ENCODE measurements at places on chromosomes 3 and 15. TPM values are rescaled to one million over a fixed set of nuclear protein-coding genes. Genes with fewer than 3 reads are reported as not detected.

GRCh38 chr3:168517249-168518071 is 421.7 kb upstream of the GOLIM4 start:
- DNase-seq = no peak

DNA sequence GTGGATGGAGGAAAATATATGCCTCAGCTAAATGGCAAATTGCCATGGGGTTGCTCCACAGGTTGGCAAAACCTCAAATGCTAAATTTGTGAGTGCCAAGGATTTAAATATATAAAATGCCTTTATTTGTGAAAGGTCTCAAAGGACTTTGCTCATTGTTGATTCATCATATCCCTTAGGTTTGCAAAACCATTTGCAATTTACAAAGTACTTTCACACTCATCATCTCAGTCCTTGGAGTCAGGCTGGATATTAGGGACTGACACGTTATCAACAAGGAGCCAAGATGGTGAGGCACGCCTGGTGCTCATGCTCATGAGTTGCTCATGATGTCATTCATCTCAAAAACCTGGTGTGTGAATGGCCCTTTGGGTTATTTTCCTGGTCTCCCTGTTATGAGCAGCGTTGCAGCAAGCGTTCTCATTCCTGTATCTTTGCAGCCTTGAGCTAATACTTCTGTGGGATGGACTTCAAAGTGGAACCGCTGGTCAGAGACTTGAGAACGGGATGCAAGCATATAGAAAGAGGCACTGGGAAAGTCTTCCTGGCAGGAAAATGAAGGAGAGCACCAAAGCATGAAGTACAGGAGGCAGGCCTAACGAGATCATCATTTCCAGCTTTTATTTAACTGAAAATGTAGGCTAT is 66.0 kb downstream of the MYO1E start:
- DNase-seq = no peak

DNA sequence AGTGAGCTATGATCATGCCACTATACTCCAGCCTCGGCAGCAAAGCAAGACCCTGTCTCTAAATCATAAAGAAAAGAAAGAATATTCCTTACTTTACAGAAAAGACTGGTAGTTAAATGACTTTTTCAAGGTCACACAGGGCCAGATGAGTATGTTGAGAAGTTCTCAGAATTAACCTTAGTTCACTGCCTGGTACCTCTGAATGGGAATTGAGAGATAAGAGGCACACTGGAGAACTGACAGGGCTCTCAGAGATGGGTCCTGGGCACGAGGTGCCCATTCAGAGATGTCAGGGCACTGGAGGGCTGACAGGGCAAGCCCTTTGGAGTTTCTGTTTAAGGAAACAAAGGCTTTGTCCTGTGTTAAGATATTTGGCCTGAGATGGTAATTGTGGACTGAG is 157.7 kb downstream of the PDE8A start:
- DNase-seq = no peak

DNA sequence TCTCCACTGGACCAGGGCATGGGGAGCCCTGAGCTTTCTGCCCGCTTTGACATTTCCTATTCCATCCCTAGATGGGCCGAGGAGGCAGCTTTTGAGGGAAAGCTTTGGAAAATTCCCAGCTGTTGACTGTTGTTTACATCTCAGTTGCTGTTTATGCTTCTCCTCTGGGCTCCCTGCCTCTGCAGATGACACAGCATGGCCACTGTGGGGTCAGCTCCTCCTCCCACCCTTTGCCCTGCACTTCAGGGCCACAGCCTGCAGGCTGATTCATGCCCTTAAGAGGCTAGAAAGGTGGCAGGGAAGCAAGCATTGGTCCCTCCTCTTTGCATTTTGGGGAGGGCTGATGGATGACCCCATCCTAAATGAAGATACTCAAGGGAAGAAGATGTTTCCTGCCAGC is 8.5 kb upstream of the CTXND1 start:
- peak; percentile 40 for DNase-seq

- DNase-seq = no peak
Measured at GRCh38 chr3:137204409-137204808, 246.6 kb downstream of the IL20RB start.

DNA sequence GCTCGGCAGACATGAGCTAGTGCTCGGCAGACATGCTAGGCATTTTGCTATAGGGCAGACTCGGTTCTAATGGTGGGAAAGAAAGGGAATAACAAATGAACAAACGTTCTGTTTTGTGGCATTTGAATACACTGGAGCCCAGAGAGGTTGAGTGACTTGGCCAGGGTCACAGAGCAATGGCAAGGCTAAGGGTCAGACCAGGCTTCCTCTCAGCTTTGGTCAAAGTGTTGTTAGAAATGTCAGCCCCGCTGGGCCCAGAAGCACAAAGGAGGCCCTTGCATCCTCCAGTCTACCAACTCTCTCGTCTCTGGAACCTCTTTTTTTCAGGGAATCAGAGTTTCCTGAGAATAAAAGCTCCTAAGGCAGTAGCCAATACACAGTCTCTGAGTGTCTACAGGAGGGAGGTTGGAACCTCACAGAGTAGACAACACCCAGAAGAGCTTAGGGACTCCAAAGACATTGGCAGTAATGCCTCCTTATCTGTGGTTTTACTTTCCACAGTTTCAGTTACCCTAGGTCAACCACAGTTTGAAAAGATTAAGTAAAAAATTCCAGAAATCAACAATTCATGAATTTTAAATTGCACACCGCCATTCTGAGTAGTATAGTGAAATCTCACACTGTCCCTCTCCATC is 47.3 kb downstream of the SSUH2 start:
- no peak for DNase-seq

DNA sequence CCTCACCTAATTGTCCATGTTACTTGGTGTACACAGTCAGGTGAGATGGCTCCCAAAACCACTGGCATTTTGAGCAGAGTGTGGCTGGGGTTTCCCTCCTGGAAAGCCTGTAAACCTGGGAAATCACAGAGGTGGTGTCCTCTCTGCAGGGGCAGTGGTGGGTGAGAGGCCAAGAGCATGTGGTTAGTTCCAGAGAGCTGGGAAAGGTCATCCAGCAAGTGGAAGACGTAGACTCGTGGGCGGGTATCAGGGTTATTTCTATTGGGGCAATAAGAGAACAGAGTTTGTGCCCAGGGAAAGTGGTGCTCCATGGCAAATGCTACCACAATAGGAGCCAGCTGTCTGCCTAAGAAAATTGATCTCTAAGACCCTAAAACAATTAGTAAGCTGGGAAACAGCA is 44.6 kb upstream of the LIMD1 start:
- no peak for DNase-seq

DNA sequence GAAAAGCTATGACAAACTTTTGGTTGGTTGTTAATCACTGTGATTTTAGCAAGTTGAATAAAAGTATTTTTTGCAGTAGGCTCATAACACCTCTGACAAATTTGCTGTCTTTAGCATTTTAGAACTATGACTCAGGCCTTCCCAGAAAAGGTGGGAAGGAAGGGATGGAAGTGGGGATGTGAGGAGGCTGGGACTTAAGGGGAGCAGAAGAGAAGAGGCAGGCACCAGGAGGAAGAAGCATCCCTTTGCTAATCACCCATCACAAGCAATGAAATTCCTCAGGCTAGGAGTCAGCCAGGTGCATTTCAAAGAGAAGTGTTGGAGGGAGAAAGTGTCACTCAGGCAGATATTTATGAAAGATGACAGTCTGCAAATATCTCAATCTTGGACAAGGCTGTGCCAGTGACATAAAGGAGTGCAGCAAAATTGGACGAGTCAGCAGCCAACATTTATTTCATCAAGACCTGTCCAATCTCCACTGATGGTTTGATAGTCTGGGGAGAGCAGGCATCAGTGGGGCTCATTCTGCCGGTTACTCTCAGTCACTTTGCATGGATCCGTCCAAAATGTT is 337.3 kb upstream of the ARRDC4 start:
- DNase-seq = no peak

GRCh38 chr3:29065211-29065785 is 215.6 kb upstream of the RBMS3 start:
- DNase-seq = peak; percentile 90

GRCh38 chr3:85572426-85572825 is 613.6 kb downstream of the CADM2 start:
- no peak for DNase-seq

DNA sequence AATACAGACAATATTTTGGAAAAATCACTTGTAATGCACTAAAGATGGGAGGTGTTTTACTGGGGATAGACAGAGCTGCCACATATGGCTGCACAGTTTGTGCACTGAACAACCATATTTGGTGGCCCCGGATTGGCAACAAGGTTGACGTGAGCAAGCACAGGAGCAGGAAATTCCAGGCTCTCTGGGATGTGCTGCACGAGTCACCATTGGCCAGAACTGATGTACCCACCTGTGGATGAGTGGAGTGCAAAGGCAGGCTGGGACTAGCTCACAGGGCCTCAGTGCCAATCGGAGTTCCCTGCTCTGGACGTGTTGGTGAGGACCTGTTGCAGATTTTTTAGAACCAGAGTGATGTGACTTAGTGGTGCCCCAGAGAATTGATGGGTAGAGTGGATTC is 42.0 kb upstream of the SCAANT1 start:
- DNase-seq = no peak

DNA sequence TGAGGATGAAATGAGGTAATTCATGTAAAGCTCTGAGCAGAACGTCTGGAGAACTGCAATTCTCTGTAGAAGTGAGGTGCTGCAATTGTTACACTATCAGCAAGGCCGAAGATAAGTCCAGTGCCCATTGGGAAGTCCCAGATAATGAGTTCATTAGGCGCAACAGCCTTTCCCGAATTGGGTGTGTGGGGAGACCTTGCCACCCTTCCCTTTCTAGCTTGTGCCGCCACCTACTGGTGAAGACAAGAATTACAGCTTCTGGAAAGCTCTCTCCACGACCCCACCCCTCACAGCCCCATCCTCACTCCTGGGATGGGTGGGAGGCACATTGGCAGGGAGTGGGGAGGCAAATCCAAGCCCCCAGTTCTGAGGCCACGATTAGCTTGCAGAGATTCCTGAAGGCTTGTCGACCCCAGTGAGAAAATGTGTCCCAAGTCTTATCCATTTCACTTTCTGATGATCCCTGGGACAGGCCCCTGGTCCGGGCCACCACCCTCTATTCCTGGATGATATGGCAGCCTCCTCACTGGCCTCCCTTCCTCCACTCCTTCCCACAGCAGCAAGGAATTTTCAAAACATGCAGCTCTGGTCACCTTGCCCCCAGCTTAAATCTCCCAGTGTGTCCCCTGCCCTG is 36.4 kb downstream of the FAM3D start:
- DNase-seq = peak; percentile 37

GRCh38 chr3:6571448-6571847 is 289.5 kb upstream of the GRM7 start:
- DNase-seq = no peak

DNA sequence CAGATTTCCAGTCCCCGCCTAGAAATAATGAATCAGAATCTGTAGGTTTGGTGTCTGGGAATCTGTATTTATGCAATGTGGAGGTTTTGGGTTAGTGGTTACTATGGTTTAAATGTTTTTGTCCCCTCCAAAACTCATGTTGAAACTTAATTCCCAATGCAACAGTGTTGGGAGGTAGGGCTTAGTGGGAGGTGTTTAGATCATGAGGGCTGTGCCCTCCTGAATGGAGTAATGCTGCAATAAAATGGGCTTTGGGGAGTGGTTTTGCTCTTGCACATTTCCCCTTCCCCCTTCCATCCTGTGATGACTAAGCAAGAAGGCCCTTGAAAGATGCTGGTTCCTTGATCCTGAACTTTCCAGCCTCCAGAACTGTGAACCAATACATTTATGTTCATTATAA is 9.2 kb upstream of the RFC4 start:
- no peak for DNase-seq

DNA sequence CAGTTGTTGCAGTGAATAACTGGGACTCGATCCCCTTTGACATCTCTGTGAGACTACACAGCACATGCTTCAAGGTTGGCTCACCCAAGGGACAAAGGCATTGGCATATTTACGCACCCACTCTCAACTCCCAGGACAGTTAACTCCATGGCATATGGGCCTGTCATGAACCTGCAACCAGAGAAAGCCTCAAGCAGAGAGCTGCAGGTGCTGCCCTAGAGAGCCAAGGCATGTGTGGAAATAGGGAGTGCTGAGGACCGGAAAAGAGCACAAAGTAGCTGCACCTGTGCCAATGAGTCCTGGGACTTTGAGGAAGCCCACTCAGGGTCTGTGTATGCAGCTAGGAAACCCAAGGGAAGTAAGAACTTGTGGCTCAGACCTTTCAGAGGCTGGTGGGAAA is 32.9 kb upstream of the SLC24A5 start:
- no peak for DNase-seq

GRCh38 chr15:68368731-68369435 is 63.1 kb downstream of the ITGA11 start:
- no peak for DNase-seq

- no peak for DNase-seq
Measured at GRCh38 chr15:84552896-84553295, 47.9 kb upstream of the ZSCAN2 start.

DNA sequence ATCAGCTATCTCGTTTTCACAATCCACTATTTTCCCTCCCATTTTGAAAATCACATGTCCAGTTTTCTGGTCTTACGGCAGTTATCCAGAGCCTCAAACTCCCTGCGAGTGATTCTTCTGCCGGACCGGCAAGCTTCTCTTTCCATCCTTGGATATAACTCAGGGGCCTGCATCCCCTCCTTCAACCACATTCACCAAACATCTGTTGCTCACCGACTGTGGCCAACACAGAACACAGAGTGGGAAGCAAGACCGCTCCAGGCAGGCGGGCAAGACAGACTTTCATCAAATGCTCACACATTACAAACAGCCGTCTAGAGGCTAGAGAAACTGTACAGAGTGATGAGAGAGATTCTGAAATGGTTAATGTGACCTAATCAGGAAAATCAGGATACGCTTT is 7.6 kb upstream of the SLC12A8 start:
- no peak for DNase-seq

DNA sequence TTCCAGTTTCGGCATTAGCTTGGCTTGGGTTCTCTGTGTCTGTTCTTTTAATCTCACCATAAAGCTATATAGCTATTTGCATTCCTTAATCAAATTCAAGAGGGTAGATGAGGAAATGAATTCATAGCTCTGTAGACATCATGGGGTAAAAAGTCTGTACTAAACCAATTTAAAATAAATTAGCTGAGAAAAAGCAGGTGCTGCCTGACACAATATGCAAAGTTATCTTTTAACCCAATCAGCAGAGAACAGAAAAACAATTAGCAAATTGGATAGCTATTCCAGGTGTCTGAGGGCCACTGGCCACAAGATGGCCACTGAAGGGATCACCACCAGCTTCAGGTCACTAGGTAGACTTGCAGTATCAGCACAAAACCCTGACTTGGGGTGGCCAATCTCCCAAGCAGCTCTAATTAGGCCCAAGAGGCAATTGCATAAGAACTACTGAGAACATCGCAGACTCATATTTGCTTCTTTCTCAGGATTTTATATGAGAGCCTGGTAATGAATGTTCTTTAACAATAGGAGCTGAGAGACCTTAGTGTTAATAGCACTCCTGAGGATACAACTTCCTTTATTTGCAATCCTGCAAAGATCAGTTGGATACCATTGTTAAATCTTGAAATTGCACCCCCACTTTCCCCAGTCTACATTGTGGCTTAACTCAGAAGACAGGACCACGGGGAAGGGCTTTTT is 494.3 kb downstream of the PDCD6IP start:
- DNase-seq = no peak

GRCh38 chr15:70504299-70504951 is 258.9 kb downstream of the UACA start:
- no peak for DNase-seq

Gene MST1R
- polyA plus RNA-seq = 7.0 TPM

Gene UBXN7
- polyA plus RNA-seq = 21.8 TPM

Gene MKRN3
- polyA plus RNA-seq = 12.3 TPM

Gene ZXDC
- 32.8 TPM for polyA plus RNA-seq

Gene B4GALT4
- 30.3 TPM for polyA plus RNA-seq

Gene B3GNT5
- 22.2 TPM for polyA plus RNA-seq

Gene TNFAIP8L3
- 3.8 TPM for polyA plus RNA-seq

Gene ADPRH
- 11.6 TPM for polyA plus RNA-seq

All from right lung (tissue), 10 donors.